ENCODE measurements at places on chromosomes 1 and 21. TPM values are rescaled to one million over a fixed set of nuclear protein-coding genes. Genes with fewer than 3 reads are reported as not detected.

DNA sequence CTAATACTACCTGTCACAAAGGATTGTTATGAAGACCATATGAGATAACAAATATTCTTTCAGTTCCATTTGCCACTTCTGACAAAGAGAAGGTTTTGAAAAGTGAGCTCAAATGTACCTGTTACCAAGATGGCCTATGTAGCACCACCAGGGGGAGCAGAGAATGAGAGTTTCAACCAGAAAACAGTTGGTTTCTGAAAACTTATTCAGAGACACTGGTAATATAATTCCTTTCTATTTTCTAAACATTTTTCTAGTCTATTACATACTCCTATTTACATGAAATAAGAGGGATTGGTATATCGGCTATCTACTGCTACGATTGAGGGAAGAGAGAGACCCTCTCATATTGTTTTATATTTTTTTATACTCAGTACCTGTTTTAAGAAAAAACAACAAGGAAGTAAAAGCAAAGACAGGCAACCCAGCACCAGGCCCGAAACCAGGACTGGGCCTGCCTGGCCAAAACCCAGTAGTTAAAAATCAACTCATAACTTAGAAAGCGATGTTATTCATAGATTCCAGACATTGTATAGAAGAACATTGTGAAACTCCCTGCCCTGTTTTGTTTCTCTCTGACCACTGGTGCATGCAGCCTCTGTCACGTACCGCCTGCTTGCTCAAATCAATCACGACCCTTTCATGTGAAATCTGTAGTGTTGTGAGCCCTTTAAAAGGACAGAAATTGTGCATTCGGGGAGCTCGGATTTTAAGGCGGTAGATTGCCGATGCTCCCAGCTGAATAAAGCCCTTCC lies 48.3 kb downstream of the IL23R start:
- no peak overlapping the region for H3K4me3 ChIP-seq
- H3K4me1 ChIP-seq: no peaks in the 10 kb centered on the region
- no peak overlapping the region for H3K27ac ChIP-seq
- no peaks in the 10 kb centered on the region for H3K27me3 ChIP-seq
- peak; percentile 23 for DNase-seq

- H3K36me3 ChIP-seq: no peaks in the 10 kb centered on the region
- peaks cover 4% of the 10 kb centered on the region for H3K4me1 ChIP-seq
- H3K27ac ChIP-seq: peak overlapping the region; percentile 96
- peak; percentile 77 for DNase-seq
Measured at GRCh38 chr1:81799939-81800694, 617 bp upstream of the ADGRL2 start.

GRCh38 chr1:46174448-46175231 lies at the start of gene TSPAN1:
Gene TSPAN1 (plus strand): TSS chr1:46175087. CDS start chr1:46181108, 6,021 bp downstream.
- H3K4me1 ChIP-seq: peaks cover 21% of the 10 kb centered on the region
- no peak within 1 kb of the TSS for H3K27ac ChIP-seq
- no peak for DNase-seq
- no peaks in the 10 kb centered on the region for H3K36me3 ChIP-seq
- no peak within 1 kb of the TSS for H3K4me3 ChIP-seq
- H3K27me3 ChIP-seq: no peaks in the 10 kb centered on the region

DNA sequence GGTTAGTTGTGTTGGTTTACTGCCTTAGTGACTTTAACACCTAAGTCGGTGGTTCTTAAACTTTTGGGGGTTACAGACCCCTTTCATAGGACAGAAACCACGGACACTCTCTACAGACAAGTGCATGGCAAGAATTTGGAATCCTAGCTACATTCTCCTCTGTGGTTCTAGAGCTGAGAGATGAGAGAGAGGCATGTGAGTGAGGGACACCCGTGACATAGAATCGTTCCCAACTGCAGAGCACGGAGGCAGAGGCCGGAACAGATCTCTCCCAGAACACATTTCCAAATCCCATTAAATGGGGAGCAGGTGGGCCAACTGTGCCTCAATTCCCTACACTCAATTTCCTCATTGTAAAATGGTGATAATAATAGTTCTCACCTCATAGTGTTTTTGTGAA lies 60.7 kb downstream of the DAB1 start:
- no peaks in the 10 kb centered on the region for H3K36me3 ChIP-seq
- no peak overlapping the region for H3K27ac ChIP-seq

DNA sequence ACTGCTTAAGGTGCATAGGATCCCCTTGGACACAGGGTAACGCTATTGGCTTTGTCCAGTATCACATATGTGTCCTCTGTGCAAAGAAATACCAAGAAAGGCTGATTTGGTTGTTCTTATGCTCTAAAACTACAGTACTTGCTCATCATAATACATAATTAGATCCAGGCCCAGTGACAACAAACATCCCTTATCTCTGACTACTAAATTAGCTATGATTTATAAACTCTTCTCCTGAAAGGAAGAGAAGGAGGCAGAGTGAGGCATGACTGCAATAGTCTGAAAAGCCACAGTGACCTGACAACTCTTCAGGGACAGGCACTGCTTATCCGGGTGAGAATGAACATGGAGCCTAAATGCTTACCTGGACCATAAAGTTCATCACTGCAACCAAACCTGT lies 30.7 kb downstream of the MGST3 start:
- H3K4me1 ChIP-seq: no peaks in the 10 kb centered on the region
- DNase-seq: no peak
- no peak overlapping the region for H3K4me3 ChIP-seq
- peaks cover 24% of the 10 kb centered on the region for H3K36me3 ChIP-seq
- H3K27ac ChIP-seq: no peak overlapping the region

GRCh38 chr1:103125219-103125618 lies 16.9 kb upstream of the COL11A1 start:
- no peak overlapping the region for H3K4me3 ChIP-seq
- DNase-seq: no peak
- H3K36me3 ChIP-seq: no peaks in the 10 kb centered on the region
- no peaks in the 10 kb centered on the region for H3K4me1 ChIP-seq

DNA sequence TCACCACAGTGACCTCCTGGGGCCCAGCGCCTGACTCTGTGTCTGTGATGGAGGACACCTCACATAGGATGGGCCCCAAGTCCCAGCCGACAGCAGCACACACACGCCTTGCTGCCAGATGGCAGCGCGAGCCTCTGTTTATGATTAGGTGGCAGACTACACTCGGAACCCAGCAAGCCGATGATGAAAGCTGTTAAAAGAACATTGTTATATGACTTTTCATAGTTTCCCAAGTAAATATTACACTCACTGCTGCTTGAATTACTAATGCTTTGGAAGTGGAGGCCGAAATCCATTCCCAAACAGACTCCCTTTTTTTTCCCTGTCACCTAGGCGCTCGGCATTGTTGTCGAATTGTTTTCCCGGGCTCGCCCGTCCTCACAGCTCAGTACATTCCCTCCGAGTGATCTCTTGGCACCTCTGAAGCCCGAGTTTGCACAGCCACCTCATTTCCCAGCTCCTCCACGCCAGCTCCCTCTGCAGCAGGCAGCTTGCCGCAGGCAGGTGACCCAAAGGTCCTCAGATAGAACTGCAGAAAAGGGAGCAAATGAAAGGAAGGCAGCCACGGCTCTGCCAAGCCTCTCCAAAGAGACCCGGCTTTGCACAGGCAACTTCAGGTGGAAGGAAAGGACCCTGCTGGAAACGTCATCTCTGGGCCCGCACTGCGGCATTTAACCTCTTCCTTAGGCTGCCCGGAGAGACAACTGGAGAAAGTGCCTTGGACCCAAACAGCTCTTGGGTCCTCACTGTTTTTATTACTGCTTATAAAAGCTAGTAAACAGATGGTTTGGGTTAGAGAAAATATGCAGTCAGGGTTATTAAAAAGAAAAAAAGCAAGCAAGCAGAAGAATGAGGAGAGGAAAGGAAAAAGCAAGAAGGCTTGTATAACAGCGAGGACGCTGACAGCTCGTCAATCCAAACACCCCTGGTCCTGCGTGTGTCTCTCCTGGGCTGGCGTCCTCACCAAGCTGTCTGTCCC lies 72.2 kb upstream of the SLC25A33 start:
- no peak overlapping the region for H3K4me3 ChIP-seq
- no peak overlapping the region for H3K27ac ChIP-seq
- H3K27me3 ChIP-seq: peaks cover 20% of the 10 kb centered on the region
- H3K36me3 ChIP-seq: no peaks in the 10 kb centered on the region

DNA sequence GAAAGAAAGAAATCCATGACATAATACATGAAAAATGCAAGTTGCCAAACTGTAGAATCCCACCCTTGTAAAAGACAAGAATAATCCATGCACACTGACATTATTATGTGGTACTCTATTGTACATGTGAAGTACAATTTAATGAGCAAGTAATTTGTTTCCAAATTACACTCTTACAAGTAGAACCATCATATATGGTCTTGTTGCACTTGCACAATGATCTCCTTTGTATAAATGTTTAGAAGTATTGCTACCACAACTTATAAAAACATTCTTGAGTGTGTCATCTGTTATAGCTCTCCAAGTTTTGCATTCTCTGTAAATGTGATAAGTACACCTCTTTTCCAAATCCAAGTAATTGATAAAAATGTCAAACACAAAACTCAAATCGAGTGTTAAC lies 29.1 kb upstream of the ZNF281 start:
- H3K36me3 ChIP-seq: no peaks in the 10 kb centered on the region
- no peaks in the 10 kb centered on the region for H3K27me3 ChIP-seq
- H3K4me3 ChIP-seq: no peak overlapping the region
- no peaks in the 10 kb centered on the region for H3K4me1 ChIP-seq
- DNase-seq: no peak

DNA sequence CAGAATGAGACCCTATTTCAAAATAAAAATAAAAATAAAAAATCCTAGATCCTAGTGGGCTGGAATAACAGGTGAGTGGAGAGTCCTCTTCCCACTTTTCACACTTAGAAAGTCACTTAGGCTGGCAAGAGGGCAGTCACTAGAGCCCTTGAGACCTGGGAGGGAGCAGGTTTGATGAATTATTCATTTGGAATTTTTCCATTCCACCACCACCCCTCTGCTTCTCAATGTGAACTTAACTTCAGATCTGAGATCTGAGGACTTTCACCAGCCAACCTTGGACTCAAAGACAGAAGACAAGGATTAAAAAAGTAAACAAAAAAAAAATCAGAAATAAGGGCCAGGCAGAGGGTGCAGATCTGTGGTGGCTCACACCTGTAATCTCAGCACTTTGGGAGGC lies 16.5 kb downstream of the AKR7A3 start:
- H3K4me1 ChIP-seq: no peaks in the 10 kb centered on the region
- no peak overlapping the region for H3K27ac ChIP-seq
- no peaks in the 10 kb centered on the region for H3K36me3 ChIP-seq
- H3K4me3 ChIP-seq: no peak overlapping the region
- no peak for DNase-seq

DNA sequence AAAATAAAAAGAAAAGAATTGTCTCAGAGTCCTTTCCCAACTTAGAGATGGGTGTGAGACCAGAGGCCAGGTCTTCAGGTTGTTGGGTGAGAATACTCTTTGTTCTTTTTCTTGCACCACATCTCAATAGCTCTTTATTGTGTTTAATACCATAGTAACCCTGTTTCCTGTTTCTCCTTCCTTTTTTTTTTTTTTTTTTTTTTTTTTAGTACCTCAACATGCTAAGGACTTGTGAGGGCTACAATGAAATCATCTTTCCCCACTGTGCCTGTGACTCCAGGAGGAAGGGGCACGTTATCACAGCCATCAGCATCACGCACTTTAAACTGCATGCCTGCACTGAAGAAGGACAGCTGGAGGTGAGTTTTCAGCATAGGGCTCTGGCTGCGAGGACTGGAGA lies 24.4 kb downstream of the CELF3 start:
- no peak overlapping the region for H3K27ac ChIP-seq
- H3K36me3 ChIP-seq: peaks cover 3% of the 10 kb centered on the region
- no peak overlapping the region for H3K4me3 ChIP-seq
- no peaks in the 10 kb centered on the region for H3K4me1 ChIP-seq
- no peak for DNase-seq

GRCh38 chr1:43536196-43536863 lies 5.6 kb downstream of the PTPRF start:
- no peaks in the 10 kb centered on the region for H3K4me1 ChIP-seq
- H3K4me3 ChIP-seq: no peak overlapping the region
- H3K27me3 ChIP-seq: no peaks in the 10 kb centered on the region
- no peak overlapping the region for H3K27ac ChIP-seq
- peaks cover 6% of the 10 kb centered on the region for H3K36me3 ChIP-seq
- DNase-seq: no peak

DDR2 gene
- total RNA-seq: 41.1 TPM

RHD gene
- not detected for total RNA-seq

UBXN10 gene
- not detected for total RNA-seq

RAB3B gene
- 0.61 TPM for total RNA-seq

FALEC gene
- 0.28 TPM for total RNA-seq

CDC42 gene
- 335 TPM for total RNA-seq
